ENCODE measurements at places on chromosomes 16 and 17.

- no peak for DNase-seq
These were observed 212.3 kb upstream of the CDH13 start for GRCh38 chr16:82414476-82414875.

GRCh38 chr16:28192806-28193529 is 18.8 kb downstream of the XPO6 start:
- no peak for DNase-seq

DNA sequence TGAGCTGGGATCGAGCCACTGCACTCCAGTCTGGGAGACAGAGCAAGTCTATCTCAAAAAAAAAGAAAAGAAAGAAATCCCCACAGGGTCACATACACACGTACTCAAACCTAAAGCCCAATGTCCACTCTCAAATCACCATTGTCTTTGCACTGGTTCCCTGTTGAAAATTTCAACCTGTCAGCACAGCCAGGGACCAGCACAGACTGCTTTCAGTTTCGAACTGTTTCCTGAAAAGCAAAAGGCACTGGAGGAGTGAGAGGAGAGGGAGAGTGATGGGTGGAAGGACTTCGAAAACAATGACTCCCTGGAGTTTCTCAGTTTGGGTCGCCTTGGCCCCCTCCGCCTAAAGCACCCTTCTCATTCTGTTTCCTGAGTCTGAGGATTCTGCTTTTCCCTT is 9.0 kb upstream of the CD300C start:
- DNase-seq: no peak

- no peak for DNase-seq
These were observed at the start of gene CDH5 for GRCh38 chr16:66366433-66367299. TSS of gene CDH5 (plus strand) at chr16:66366691. CDS start at chr16:66379338, 12,647 bp downstream.

DNA sequence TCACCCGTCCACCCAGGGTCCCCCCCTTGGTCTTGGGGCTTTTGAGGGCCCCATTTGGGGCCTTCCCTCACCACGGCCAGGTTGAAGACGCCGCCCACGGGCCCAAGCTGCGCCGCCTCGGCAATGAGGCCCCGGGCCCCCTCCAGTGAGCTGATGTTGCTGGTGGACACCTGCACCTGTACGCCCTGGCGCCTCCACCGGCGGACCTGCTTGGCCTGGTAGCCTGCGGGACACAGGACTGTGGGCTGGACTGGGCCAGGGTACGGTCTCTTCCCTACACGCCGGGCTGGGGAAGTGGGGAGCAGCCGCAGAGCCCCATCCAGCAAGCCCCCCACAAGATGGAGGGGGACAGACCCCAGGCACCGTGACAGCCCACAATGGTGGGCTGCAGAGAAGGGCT is 15.6 kb downstream of the FASN start:
- DNase-seq: no peak

- peak; percentile 50 for DNase-seq
These were observed 424 bp downstream of the C17orf100 start for GRCh38 chr17:6651919-6652452.

GRCh38 chr16:2004795-2005517 is 4.7 kb downstream of the ZNF598 start:
- DNase-seq: peak; percentile 47

DNA sequence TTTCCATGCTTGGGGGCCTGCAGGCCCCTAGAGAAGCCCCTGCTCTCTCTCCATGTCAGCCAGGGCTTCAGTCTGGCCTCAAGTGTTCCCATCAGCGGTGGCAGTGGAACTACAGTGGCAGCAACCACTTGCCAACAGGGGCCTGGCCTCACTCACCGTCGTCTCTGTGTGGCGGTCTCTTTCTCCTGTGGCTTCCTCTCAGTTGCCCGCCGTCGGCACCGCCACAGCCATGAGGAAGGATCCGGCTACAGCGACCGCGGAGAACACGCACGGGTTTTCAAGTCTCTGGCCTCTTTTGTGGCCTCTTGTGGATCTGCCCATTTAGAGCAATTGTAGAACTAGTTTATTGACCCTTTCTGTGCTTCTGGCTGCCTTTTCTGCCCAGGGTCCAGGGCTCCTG is 8.5 kb downstream of the ARMC7 start:
- no peak for DNase-seq

GRCh38 chr17:27390540-27390939 is 65.7 kb upstream of the KSR1 start:
- DNase-seq: no peak

GRCh38 chr17:83199500-83200201 is 120.2 kb downstream of the METRNL start:
- DNase-seq: no peak

DNA sequence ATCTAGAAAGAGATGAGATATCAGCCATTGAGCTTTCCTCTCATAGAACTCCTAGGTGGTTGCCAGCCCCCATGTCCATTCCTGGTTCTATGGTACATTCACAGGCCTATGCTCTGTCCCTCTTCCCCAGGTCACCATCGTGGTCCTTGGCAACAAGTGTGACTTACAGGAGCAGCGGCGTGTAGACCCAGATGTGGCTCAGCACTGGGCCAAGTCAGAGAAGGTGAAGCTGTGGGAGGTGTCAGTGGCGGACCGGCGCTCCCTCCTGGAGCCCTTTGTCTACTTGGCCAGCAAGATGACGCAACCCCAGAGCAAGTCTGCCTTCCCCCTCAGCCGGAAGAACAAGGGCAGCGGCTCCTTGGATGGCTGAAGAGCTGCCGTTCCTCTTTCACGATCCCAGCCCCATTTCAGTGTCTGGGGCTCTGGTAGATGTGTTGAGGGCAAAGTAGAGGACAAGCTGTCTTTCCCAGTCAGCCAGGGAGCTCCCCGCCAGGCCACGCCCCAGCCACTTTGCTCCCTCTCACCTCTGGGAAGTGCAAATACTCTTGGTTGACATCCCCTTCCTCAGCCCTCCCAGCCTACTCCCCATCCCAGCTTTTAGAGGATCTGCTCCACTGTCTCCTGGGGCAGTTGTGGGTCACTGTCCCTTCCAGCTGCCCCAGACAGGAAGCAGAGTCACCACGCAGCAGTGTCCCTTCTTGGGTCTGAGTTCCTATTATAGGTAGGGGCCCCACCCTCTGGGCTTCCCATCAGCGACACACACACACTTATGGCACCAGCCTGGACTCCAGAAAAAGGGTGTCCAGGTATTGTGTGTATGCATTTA is 3.8 kb downstream of the NKIRAS2 start:
- DNase-seq: no peak

GRCh38 chr17:73799781-73800627 is 155.8 kb upstream of the SDK2 start:
- no peak for DNase-seq

GRCh38 chr17:8889458-8890210 is 22.2 kb upstream of the PIK3R6 start:
- DNase-seq: no peak

GRCh38 chr16:79797486-79797885 is 196.9 kb upstream of the MAF start:
- DNase-seq: no peak

DNA sequence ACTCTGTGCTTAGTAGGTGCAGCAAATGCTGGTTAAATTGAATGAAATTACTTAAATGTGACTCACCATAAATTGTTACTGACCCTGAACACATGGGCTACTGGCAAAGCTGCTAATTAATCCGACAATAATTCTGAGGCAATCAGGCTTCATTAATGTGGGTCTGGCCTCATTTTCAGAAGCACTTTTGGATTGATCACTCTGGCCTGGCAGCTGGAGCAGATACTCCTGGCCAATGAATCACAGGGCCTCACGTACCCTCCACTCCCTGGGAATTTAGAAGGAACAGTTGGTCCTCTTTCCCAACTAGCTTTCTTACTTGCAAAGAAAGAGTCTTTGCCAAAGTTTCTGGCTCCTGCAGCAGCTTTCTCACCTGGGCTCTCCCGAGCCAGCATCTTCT is 162.0 kb upstream of the ZKSCAN2 start:
- DNase-seq: no peak

DNA sequence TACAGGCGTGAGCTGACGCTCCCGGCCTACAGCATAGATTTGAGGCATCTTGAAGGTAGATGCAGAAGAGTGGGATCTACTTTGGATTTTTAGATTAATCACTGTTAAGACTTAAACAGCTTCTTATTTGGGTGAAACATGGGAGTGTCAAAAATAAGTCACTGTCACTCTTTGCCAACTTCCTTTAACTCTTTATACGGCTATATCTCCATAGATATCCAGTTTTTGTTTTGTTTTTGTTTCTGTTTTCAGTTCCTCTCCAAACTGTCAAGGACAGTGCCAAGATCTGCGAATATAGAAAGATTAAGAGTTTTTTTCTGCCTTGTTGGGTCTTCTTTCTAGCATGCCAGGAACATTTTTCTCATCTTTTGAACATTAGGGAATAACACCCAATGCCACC is 706.1 kb downstream of the WWOX start:
- no peak for DNase-seq

DNA sequence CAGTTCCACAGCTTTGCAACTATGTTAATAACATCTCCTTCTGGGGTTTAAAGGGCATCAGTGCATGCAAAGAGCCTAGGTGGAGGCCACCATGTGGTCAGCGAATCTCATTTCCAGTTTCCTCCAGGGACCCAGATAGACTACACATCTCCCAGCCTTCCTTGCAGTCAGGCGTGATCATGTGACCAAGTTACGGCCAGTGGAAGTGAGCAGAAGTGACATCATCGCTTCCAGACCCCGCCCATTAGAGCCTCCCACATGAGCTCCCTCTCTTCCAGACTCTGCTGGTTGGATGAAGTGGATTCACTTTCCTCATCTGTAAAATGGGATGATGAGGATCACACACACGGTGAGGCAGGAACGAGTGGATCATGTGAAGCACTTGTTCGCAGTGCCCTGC is 27.4 kb upstream of the KDM8 start:
- DNase-seq: no peak

- no peak for DNase-seq
These were observed 165.6 kb downstream of the MAP2K6 start for GRCh38 chr17:69579961-69580677.

GRCh38 chr17:54992797-54993639 is 24.5 kb downstream of the STXBP4 start:
- DNase-seq: peak; percentile 71

- no peak for DNase-seq
These were observed 181.4 kb upstream of the WSCD1 start for GRCh38 chr17:5888811-5889210.

- no peak for DNase-seq
These were observed 26.4 kb downstream of the PIGL start for GRCh38 chr17:16243385-16243784.

DNA sequence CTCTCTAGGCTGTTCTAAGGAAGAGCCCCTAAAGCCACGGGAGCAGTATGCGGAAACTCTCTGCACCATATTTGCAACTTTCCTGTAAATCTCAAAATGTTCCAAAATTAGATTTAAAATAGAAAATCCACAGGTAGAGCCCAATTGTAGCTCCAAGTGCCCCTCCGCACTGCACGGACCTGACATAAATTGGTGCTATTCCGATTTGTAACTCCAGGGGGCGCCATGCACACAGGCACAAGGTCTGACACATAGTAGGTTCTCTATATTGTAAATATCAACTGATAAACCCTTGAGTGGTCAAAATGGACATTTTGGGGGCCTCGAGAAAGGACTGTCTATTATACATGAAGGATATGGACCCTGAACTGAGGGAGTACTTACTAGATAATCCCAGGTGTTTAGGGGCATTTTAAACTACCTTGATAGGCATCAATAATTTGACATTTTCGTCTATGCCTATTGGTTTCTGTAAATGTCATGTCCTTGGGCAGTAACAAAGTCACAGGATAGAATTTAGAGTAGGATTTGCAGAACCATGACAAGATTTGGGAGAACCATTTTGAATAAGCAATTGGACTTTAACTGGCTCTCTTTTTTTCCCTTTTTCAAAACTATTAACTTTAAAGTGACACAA is 36.6 kb upstream of the TMEM132E start:
- DNase-seq: peak; percentile 18

GRCh38 chr17:1736348-1737281 is 6.1 kb upstream of the SERPINF2 start:
- DNase-seq: peak; percentile 71

DNA sequence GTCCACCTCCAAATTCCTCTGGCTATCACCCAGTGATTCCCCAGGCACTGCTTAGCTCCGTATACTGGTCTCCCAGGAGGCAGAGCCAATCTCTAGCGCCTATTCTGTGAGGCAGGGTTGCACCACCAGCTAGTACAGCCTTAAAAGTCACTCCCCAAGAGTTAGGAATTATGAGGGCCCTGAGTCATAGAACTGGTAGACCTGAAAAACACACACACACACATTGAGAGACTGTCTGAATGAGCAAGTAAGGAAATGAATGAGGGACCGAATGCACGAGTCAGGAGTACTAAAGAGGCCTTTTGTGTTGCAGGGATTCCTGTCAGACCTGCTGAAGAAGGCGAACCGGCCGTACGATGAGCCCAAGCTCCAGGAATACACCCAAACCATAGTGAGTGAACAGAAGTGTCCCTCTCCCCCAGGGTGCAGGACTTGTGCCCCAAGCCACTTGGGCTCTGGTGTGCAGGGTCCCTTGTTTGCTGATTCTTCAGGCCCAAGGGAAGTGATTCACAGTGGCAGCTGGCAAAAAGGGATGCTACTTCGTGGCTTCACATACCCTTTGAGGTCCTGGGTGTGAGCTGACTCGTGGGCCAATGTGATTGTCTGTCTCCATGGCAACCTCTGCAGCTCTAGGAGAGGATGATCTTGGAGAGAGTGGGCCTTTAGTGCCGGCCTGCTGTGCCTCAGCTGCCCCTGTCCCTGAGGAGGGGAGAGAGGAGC is 24.7 kb downstream of the CALB2 start:
- peak; percentile 18 for DNase-seq

DNA sequence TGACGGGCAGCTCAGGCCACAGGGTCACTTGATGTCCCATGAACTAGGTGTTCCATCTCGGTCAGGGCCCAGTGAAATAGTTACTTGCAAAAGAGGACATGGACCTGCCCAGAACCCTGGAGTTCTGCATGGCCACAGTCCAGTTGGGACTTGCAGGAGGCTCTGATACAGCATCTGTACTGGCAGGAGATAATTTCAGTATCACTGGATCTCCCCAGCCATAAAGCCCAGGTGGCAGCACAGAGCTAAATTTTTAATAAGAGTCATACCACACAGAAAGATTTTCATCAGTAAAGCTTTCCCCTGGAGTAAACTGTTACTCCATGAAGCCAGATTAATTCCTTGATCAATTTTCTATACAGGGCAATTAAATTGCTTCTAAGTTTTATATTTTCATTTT is 18.0 kb upstream of the SLC16A5 start:
- no peak for DNase-seq

DNA sequence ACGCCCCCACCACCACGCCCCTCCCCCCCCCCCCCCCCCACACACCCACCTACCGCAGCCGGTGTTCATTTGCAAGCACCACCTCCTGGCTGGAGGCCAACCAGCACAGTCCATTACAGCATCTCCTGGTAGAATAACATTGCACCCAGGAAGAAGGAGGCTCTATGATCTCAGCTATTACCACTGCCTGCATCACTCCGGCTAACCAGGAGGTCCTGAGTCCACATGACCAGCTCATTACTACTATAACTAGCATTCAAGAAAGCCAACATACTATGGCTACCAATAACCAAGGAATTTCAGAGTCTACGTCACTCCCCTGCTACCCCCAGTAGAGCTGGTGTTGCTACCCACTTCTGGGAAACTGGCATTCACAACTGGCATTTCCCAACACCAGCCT is 81.1 kb upstream of the ALOX12 start:
- no peak for DNase-seq

Measured in SJCRH30 (cell line).